ENCODE measurements at places on chromosomes 7 and 10.

DNA sequence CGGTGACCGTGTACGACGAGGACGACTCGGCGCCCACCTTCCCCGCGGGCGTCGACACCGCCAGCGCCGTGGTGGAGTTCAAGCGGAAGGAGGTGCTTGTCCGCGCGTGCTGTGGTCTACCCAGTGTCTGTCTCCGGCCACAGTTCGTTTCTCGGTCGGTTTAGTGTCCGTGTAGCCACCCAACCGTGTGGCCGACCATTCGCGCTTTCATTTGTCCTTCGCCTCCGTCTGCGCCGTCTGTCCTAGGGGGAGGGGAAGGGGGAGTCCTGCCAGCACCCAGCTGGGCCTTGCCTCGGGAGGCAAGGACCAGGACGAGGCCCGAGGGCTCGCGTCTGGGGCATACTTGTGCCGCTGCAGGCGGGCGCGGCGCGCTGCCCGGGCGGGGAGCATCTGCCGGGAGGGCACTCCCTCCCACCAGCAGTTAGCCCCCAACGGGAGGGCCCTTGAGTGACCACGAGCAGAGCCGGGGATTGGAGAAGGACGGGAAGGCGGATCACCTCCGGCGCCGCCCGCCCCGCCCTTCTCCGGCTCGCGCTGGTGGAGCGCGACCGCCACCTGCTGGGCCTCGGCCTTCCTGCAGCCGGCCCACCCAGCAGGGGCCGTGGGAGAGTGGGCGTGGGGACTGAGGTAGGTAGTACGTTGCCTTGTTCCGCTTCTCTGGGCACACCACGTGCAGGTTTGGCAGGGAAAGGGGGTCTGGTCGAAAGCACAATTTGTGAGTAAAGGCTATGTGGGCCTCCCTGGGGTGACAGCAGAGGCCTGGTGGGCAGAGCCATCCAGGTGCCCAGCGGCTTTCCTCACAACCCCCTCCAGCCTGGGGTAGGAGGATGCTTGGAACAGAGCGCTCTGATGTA lies 28.5 kb downstream of the RET start:
- DNase-seq = peak; percentile 82

DNA sequence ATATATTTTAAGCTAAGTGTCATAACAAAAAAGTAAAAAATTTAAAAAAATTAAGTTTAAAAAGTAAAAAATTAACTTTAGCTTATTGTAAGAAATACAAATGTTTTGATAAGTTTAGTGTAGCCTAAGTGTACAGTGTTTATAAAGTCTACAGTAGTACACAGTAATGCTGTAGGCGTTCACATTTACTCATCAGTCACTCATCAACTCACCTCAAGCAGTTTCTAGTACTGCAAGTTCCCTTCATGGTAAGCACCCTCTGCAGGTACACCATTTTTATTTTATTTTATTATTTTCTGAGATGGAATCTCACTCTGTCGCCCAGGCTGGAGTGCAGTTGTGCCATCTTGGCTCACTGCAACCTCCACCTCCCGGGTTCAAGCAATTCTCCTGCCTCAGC lies 316.0 kb downstream of the FGFR2 start:
- no peak for DNase-seq

- DNase-seq = no peak
Observed at GRCh38 chr10:124707551-124707950, 36.6 kb downstream of the FAM53B start.

DNA sequence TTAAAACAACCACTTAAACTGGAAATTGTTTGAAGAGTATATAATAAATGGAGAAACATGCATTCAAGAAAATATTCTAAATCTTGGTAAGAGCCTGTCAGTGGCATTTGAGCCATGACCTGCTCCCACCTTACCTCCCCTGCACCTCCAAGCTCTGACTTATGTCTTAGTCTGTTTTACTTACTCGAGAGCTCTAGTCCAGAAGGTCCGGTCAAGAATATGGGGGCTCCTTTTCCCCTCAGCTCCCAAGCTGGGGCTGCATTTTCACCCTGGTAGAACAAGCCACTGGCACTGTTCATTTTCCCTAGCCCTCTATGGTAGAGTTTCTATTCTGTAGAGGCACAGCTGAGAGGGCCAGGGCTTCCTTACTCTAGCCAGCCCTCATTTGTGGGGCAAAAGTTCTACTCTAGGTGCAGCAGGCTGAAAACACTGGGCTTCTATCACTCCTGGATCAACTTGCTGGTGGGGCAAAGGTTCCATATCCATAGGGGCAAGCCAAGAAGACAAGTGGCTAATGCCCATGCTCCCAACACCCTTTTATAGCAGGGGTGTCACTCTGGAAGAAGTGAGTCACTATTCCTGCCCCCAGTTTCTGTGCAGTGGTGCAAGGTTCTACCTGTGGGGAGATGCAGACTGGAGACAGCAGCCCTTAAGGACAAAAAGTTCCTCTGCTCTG lies 40.6 kb downstream of the ZNF438 start:
- no peak for DNase-seq

GRCh38 chr10:79181698-79182521 lies 113.1 kb downstream of the ZMIZ1 start:
- DNase-seq = no peak

DNA sequence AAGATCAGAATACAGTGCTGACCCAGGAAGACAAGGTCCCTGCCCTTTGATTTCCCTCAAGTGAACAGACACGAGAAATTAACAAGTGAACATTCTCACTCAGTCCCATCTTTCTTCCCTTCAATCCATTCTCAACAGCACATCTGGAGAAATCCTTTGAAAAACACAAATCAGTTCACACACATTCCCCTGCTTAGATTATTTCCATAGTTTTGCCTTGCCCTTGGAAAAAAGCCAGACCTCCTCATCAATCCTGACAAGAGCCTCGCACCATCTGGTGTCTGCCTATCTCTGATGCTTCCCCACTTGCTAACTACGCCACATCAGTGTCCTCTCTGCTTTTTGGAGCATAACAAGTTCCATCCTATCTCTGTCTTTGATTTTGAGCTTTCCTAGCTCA lies 94.4 kb upstream of the KIAA1217 start:
- no peak for DNase-seq

DNA sequence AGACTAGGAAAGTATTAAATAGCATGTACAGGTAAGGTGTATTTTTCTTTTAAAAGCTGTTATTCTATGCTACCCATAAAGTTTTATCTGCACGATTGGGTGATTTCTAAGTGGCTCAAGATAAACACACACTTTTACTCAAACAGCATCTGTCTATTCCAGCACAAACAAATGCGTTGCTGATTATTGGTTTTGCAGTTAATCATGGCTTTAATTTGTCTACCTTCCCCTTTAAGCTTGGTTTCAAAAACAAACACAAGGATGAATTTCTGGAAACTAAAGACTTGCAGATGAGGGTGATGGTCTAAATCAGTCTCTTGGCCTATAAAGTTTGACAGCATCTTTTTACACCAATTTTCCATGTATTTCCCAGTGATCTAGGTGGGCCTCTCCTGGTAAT lies 94.2 kb downstream of the NRP1 start:
- no peak for DNase-seq

GRCh38 chr10:122073508-122073907 lies 84.5 kb downstream of the TACC2 start:
- DNase-seq = no peak

DNA sequence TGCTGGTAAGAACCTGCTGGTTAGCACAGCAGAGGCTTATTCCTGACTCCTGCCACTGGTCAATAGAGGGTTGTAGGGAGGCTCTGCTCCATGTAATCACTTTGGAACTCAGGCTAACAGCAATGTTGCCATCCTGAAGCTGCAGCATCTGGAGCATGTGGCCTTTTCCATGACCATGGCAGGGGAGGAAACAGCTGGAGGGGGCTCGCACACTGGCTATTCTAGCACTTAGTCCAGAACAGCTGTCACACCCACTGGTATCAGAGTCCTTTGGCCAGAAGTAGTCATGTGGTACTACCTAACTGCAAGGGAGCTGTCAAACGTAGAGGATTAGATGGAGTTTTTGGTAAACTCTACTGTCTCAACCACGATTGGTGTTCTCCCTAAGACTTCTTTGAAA lies 450.0 kb downstream of the RPS24 start:
- DNase-seq = no peak

DNA sequence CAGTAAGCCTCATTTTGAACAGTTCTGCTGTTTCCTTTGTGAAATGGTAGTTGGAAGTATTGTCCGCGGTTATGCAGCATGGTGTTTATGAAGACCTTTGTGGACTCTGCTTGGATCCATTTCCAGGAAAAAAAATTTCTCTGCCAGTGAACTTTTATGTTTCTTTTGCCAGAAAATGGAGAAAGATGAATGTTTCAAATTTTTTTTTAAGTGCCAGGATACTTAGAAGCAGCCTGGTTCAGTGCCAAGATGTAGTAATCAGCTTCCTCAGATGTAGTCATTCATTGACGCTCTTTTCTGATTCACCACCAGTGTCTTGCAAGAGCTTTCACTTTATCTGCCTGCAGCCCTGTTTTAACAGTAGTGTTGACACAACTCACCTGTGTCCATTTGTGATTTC lies 258.2 kb downstream of the SDK1 start:
- no peak for DNase-seq

DNA sequence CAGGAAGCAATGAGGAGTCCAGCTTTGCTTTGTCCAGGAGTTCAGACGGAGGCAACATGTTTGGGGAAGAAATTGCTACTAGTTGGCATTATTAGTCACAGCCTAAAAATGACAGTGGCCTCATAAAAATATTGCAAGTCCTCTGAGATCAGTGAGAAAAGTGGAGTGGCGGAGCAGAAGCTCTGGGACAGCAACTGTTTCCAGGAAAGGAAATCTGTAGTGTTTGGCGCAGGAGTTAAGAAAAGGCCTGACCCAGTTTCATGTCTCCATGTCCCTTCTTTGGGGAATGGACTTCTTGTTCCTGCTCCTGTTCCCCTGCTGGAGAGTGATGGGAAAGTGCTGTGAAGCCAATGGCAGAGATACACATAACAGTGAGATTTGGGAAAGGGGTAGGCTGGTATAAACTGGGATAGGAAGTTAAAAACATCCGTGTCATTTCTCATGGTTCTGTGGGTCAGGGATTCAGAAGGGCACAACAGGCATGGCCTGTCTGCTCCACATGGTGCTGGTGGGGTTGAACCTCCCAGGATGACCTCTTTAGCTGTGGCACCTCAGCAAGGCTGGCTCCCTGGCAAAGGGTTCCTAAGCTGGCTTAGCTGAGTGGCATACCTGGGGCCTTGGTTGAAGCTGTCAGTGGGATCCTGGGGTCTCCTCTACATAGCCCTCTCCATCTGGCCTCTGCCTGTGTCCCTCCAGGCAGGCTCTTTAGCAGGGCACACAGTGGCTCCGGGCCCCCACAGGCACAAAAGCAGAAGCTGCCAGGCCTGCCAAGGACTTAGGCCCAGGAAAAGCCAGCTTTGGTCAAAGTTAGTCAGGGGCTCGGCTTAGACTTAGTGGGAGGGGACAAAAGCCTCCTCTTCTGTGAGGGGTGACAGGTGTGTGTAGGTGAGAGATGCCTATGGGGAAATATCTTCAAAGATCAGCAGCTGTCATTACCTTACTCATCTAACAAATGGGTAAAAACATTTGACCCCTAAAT lies 77.7 kb downstream of the WDFY4 start:
- no peak for DNase-seq

- DNase-seq = no peak
Observed at GRCh38 chr10:69056129-69056528, 31.8 kb upstream of the SRGN start.

DNA sequence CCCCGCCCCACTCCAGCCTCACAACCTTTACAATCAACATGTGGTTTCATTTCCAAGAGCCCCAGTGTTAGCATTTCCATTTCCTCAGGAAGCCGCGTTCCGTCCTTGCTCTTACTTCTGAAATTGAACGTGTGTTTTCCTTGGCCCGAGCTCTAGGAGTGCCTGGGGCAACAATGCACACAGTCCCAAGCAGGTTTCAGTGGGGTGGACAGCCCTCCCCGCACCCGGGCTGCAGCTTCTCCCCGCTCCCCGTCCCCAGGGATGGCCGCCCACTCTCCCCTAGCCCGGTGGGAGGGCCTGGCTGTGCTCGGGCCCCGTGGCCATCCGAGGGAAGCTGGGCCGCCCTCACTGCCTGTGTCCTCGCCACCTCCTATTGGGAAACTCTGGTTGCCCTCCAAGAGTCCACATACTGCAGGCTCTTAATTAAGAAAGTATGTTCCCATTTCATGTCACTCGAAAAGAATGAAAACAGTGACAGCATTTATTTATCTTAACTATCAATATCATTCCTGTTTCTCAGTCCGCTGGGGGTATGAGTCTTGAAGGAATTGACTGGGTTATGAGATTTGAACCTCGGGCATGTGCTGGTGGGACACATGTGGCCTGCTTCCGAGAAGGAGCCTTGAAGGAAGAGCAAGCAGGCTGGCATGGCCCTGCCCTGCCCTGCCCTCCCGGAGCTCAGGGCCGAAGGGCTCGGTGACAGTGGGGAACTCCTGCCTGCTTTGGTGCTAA lies 163.8 kb downstream of the GRK5 start:
- DNase-seq = no peak

GRCh38 chr7:3300651-3301448 lies at the start of gene SDK1:
Gene SDK1, plus strand, starts transcription at chr7:3301252. Its CDS starts 335 bp downstream, at chr7:3301587.
- DNase-seq = peak; percentile 94

GRCh38 chr7:83658126-83658525 lies 9.2 kb upstream of the SEMA3E start:
- no peak for DNase-seq

GRCh38 chr10:70295926-70296325 lies 12.1 kb upstream of the NPFFR1 start:
- no peak for DNase-seq

DNA sequence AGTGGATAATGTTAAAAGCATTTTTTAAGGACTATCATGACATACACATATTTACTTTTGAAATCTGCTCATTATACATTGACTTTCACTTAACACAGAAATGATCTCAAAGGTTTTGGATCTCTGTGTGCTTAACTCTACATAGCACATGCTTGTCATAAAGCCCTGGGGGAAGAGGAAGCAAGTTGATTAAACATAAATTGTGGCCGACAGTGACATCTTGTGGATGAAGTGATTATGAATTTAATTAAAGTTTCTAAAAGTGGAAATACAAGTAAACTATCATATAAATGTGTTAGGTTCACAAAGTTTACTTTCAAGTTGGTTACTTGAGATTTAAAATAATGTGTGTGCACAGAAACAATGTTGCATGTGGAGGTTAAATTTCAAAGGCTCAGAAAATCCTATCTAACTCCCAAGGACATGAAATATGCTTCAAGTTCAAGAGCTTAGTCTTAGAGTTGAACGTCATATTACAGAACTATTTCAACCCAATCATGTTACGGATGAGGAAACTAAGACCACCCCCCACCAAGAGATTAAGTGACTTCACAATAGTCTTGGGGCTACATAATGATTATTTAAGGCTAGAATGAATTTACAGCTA lies 1247.8 kb downstream of the GATA3 start:
- DNase-seq = no peak

GRCh38 chr10:101895781-101896180 lies 52.2 kb upstream of the KCNIP2 start:
- no peak for DNase-seq

GRCh38 chr7:13724977-13725566 lies 264.4 kb downstream of the ETV1 start:
- DNase-seq = no peak

- DNase-seq = no peak
Observed at GRCh38 chr10:33674491-33674890, 340.0 kb upstream of the NRP1 start.

GRCh38 chr10:25176421-25176968 lies 1.7 kb downstream of the GPR158 start:
- no peak for DNase-seq

GRCh38 chr7:22039670-22040069 lies 94.0 kb upstream of the CDCA7L start:
- DNase-seq = no peak

All from stimulated activated naive CD8-positive, alpha-beta T cell treated with anti-CD3 and anti-CD28 coated beads, Interleukin-15, amount 100 ng/mL, for 72 hours (primary cell).